Left lung (tissue), 14 donors: ENCODE measurements at places on chromosomes 3 and 15. TPM values are rescaled to one million over a fixed set of nuclear protein-coding genes. Genes with fewer than 3 reads are reported as not detected.

DNA sequence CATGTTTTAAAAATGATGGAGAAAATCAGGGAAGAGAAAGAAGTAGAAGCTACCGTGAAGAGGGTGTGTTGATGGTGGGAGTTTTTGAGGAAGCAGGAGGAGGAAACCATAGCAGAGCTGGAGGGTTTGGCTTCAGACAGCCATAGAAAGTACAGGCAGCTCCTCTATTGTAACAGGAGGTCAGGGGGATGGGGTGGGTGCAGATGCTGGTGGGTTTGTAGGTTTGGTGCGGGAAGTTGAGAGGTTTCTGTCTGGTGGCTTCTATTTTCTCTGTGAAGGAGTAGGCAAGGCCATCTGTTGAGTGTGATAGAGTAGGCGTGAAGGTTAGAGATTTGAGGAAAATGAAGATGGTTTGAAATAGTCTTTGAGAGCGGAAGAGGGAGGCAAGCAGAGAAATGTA lies 97.7 kb upstream of the TBC1D5 start:
- no peak for DNase-seq

The EFCC1 gene
- 14.9 TPM for polyA plus RNA-seq

The DNASE1L3 gene
- polyA plus RNA-seq: 1.0 TPM

DNA sequence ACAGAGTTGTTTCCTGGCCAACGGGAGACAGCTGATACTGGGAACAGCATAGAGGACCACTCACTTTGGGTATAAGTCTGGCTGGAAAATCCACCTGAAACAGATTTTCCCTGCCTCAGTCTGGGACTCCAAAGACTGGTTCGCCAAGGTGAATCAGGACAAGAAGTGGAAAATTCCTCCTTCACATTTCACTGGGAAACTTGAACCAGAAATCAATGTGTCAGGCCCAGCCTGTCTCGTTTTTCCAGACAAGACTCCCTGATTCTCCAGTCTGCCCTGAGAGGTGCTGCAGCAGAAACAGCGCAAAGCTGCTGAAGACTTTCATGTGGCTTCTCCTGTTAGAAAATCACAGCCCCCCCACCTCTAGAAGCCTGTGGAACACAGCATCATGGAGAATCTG lies 269.8 kb downstream of the OPA1 start:
- no peak for DNase-seq

The COL6A5 gene
- 2.2 TPM for polyA plus RNA-seq

The APBA2 gene
- polyA plus RNA-seq: 18.4 TPM

- no peak for DNase-seq
These were observed 129.9 kb downstream of the LRRC3B start for GRCh38 chr3:26752466-26752865.

DNA sequence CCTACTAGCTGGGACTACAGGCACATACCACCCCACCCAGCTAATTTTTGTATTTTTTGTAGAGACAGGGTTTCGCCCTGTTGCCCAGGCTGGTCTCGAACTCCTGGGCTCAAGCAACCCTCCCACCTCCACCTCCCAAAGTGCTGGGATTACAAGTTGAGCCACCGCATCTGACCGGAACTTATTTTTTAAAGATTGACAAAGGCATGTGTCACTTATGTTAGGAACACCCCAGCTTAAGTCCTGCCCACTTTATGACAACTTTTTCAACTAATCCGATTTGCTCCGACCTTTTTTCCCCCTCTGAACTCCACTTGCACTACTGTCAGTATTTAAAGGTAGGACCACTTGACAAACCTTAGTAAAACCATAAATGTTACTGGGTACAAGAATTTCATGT lies 211.6 kb upstream of the NR2E3 start:
- no peak for DNase-seq

DNA sequence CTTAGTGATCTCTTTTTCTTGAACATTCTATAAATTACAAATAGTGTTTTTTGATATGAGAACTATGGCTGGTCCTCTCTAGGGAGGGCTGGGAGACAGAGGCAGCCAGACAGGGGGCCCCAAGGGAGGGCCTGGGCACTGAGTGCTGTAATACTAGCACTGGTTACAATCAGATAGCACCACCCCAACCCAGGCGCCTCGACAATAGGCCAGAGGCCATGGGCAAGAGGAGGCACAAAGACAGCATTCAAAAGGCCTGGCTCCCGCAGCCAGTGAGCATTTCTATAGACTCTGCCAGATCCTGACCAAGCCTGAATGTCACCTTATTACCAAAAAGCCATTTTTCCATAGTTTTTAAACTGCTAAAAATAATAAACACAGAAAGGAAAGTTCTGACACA lies 158.5 kb downstream of the THRB start:
- DNase-seq: no peak

DNA sequence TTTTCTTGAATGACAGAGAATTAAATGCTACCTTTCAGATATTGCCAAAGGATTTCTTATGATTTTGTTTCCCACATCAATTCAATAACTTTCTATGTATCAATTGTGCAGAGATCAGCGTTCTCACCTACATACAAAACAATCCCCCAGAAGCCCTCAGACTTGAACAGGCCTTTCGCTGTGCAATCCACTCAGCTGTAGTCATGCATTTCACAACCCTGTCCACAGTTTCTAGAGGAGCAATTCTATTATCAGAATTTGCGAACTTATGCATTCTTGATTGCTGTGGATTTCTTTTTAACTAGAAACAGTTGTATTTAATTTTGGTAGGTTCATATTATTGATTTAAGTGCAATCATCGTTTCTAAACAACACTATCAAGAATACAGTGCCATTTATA lies 13.7 kb upstream of the ALCAM start:
- DNase-seq: no peak

GRCh38 chr3:151581035-151581434 lies 120.2 kb upstream of the IGSF10 start:
- DNase-seq: no peak

The SERPINI2 gene
- 0.59 TPM for polyA plus RNA-seq

- no peak for DNase-seq
These were observed 157.7 kb downstream of the THSD4 start for GRCh38 chr15:71272932-71273331.

- DNase-seq: no peak
These were observed 8.0 kb upstream of the SEMA3B start for GRCh38 chr3:50260942-50261441.

GRCh38 chr3:18531662-18532061 lies 106.5 kb upstream of the SATB1 start:
- DNase-seq: no peak

The ZCWPW2 gene
- polyA plus RNA-seq: 2.7 TPM

DNA sequence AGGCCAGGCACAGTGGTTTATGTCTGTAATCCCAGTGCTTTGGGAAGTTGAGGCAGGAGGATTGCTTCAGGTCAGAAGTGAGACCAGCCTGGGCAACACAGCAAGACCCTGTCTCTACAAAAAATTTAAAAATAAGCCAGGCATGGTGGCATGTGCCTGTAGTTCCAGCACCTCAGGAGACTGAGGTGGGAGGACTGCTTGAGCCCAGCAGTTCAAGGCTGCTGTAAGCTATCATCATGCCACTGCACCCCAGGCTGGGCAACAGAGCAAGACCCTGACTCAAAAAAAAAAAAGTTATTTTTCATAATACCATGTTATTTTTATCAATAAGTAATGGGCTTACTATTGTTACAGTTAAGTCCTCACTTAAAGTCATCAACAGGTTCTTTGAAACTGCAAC lies 59.7 kb downstream of the SETD2 start:
- DNase-seq: no peak

GRCh38 chr3:89954137-89954536 lies 846.7 kb downstream of the EPHA3 start:
- no peak for DNase-seq

The PCSK6 gene
- 21.5 TPM for polyA plus RNA-seq

DNA sequence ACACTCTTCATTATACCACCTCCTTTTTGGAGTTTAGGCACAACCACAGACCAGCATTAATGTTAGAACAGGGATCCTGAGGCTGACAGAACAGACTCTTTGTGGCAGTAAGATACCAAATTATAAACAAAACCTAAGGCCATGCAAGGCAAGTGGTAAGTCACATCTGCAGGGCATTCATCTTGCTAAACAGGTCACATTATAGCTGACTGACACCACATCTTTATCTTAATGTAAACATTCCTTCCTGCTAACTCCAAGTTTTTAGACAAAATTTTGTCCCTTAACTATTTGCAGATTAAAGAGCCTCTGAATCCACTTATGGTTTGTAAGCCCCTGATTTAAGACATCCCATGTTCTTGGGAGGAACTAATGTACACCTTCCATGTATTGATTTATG lies 500.6 kb downstream of the PYDC2 start:
- no peak for DNase-seq

GRCh38 chr15:43527802-43528541 lies 10.6 kb downstream of the MAP1A start:
- DNase-seq: no peak

DNA sequence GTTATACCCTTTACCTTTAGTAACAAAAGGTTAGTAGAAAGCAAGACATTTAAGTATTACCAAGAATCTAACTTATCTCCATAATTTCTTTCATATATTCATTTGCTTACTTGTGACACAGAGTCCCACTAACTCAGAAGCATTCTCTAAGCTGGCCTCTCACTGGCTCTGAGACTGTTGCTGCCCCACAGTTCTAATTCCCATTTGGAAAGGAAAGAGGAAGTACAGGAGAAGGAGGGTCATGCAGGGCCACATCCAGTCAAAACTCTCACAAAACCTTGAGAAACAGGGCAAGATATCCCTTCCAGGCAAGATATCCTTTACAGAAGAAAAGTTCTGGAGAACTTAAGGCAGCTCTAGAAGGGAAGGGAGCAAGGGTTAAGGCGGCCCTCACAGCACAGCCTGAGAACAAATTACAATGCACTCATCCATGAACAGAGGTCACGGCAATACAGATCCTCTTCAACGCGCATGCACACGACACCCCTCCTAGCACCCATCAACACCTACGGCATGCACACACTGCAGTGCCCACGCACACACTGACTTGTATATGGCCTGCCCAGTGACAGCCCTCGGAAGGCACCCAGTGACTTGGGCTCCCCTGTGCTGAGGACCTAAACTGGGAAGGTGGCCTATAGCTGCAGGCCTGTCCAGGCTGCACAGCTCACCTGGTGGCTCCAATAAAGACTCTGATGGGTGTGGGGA lies 13.0 kb upstream of the MYO5C start:
- DNase-seq: no peak

The NME9 gene
- polyA plus RNA-seq: 2.8 TPM

DNA sequence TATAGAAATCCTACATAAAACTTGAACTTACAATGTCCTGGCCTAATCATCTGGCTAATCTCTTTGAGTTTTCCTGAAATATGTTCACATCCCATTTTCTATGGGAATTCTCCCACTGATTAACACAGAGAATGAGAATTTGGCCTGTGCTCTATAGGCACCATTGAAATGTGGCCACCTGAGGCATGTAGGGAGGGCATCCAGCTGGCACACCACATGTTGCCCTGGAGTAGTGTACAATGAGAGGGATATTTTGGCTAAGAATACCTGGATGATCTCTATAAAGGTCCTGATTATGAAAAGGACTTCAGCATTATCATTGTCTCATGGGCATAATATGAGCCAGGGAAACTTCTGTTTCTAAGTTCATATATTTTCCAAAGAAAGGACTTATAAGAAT lies 324.0 kb downstream of the ZBTB20 start:
- DNase-seq: no peak

- no peak for DNase-seq
These were observed 259.9 kb upstream of the ZPLD1 start for GRCh38 chr3:102174832-102175374.

DNA sequence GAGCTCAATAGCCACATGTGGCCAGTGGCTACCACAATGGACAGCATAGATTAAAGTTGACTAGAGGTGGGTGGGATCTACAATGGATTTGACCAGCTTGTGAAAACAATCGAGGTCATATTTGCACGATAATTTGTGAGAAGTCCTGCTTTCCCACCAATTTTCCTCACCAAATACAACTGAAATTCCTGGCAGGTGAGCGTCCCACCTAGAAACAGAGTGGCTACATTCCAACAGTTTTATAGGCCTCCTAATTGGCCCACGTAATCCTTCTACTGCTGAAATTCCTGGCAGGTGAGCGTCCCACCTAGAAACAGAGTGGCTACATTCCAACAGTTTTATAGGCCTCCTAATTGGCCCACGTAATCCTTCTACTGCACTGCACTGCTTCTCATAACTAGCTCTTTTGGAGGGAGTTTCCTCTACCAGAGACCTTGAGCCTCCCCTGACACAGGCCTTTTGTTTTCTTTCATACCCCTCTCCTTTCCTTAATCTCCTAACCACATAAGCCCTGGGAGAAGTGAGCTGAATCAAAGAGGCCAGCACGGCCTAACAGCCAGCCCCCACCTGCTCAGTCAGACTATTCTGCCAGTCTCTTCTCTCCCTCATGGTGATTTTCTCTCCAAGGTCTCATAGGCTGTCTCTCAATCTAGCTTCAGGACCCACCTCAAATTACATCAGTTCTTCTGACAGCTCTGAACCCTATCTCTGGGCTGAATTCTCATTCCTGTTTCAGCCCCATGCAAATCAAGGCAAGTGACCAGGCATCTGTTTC lies 80.2 kb downstream of the BFSP2 start:
- DNase-seq: no peak
